ENCODE measurements at places on chromosomes 16 and 17.
A peak's percentile ranks its signal among the peaks of the same experiment; 100 is the strongest.

DNA sequence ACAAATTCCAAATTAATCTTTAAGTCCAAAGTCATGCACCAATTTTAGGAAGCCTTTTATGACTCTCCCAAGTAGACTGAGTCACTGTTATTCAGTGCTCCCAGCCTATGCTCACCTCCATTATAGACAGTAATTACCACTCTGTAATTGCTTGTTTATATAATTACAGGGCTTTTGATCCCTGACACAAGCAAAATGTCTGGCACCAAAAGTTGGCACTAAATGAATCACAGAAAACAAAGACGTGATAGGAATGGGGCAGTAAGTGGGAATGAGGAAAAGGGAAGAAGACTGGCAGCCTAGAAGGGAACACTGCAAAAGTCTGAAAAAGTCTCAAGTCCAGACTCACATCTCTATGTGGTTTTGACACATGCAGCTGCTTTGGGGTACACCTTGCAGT, 94.1 kb downstream of the SLC39A11 start:
- DNase-seq, result no peak

GRCh38 chr16:66740533-66740932, 10.9 kb downstream of the DYNC1LI2 start:
- DNase-seq, result no peak

GRCh38 chr17:74759941-74760340, 11.5 kb downstream of the NHERF1 start:
- DNase-seq, result no peak

- peak; percentile 32 for DNase-seq
These were observed 491 bp downstream of the IST1 start for GRCh38 chr16:71895679-71896365.

GRCh38 chr17:8382880-8383142, 182 bp downstream of the RPL26 start:
- no peak for DNase-seq

GRCh38 chr16:16798504-16798903, 419.6 kb downstream of the NPIPA7 start:
- DNase-seq, result no peak

GRCh38 chr16:935684-936083, 35.1 kb downstream of the LMF1 start:
- no peak for DNase-seq

GRCh38 chr16:48161906-48162305, 6.1 kb upstream of the ABCC12 start:
- DNase-seq, result no peak

- no peak for DNase-seq
These were observed 95.0 kb downstream of the ADCY9 start for GRCh38 chr16:4021070-4021779.

DNA sequence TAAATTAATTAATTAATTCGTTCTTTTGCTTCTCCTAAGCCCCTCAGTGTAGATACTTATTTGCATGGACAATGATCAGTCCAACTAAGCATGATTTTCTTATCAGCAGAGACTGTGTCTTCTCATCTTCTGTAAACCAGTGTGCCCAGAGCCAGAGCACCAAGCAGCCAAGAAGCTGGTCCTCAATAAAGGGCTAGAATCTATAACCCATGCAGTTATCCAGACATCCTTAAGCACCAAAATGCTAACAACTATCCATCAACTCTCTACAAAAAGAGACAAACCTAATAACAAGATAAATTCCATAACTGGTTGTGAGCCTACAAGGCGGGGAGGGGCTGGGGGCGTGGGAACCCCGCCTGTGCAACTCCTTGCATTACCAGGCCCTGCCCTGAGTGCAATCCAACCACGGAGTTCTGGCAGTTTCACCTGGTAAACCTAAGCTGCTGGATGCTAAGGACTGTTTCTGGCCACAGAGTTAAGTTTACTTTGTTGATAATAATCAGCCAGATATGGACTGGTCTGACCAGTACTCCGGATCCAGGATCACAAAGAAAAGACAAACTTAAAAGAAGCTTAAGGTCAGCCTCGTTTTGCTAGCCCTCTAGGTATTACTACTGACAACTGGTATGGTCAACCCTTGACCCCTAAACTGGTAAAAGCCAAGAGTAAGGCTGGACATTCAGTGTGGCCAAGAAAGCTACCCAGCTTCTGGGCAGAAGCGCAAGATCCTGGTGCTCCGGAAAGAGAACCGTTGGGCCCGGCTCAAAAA, 51.5 kb downstream of the ZFHX3 start:
- no peak for DNase-seq

- DNase-seq, result no peak
These were observed 2.9 kb upstream of the SCN4A start for GRCh38 chr17:63975541-63976092.

DNA sequence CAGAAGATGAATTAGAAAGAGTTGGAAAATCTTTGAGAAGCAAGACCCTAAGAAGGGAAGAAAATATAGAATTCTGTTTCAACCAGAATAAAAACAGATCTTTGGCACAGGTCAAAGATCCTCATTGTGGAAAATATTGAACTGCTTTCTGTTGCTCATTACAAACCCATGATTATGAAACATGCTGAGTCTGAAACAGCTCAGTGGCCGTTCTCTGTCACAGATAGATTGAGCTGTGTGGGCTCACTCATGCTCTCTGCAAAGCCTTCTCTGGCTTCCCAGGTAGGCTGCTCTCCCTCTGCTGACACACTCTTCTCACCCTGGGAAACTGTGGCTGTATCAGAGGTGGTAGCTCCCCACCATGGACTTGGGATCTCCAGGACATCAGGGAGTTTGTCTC, 3.4 kb upstream of the KRT38 start:
- DNase-seq, result no peak

DNA sequence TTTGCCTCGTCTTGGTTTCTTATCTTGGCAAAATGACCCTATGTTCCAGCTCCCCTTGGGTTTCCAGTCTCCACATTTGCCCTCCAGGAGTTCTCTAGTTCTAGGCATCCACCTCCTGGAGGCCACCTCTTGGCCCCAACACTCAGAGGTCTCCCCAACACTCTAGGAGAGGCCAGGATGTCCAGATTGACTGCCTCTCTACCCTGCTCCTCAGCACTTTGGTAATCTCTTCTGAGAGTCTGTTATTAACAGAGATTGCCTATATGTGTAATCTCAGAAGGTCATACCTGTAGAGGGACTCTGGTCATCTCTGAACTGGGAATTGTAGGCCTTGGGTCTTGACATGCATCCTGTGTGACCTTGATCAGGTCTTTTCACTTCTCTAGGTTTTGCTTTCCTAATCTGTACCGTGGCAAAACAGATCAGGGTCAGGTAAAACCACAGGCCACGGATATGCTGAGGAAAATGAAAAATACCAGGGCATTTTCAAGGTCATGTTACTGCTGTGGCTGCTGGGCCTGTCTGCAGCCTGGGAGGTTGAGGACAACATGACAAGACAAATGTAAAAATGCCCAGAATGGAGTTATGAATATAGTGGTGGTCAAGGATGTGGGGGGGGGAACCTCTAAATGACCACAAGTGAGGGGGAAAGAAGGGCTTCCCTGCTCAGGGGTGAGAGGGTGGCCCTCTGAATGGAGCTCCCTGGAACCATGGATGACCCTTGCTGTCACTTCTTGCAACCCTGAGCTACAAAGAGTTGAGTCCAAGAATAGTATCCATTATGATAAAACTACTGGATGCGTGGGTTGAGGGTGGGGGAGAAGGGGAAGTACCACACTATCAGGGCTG, 5.0 kb upstream of the CCL4L2 start:
- DNase-seq, result no peak

- DNase-seq, result no peak
These were observed 1.2 kb upstream of the BCO1 start for GRCh38 chr16:81237282-81237681.

GRCh38 chr16:8511464-8511863, 78.8 kb downstream of the TMEM114 start:
- no peak for DNase-seq

DNA sequence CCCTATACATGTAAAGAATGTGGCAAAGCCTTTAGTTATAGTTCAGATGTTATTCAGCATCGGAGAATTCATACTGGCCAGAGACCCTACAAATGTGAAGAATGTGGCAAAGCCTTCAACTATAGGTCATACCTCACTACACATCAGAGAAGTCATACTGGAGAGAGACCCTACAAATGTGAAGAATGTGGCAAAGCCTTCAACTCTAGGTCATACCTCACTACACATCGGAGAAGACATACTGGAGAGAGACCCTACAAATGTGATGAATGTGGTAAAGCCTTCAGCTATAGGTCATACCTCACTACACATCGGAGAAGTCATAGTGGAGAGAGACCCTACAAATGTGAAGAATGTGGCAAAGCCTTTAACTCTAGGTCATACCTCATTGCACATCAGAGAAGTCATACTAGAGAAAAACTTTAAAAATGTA, 42.5 kb downstream of the ZNF267 start:
- no peak for DNase-seq

DNA sequence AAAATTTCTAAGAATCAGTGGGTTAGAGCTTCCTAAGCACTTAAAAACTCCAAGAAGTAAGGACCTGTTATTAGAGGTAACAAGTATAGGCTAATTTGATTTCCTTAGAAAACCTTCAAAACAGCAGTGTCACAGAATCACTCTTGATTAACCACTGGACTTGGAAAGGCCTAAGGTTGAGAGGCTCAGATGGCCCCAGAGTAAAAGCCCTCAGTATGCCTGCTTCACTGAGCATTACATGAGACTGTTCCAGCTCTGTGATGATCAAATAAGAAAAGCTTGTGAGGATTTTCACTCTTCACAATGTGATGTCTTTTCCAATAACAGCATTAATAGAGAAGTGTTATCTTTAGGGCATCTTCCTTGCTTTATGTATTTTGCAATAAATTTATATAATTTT, 509.2 kb upstream of the HSBP1 start:
- DNase-seq, result no peak

GRCh38 chr16:74460542-74460941, 39.3 kb upstream of the CLEC18B start:
- no peak for DNase-seq

GRCh38 chr17:31299624-31300023, 2.6 kb upstream of the OMG start:
- DNase-seq, result no peak

- DNase-seq, result no peak
These were observed 588 bp upstream of the SMTNL2 start for GRCh38 chr17:4583782-4584100.

Data from fibroblast of skin of abdomen (primary cell).